Globus pallidus (tissue), 1 donor: ENCODE measurements at places on chromosomes 12 and 14.
A peak's percentile ranks its signal among the peaks of the same experiment; 100 is the strongest.

- DNase-seq: peak; percentile 84
These were observed 34.7 kb downstream of the TBX5 start for GRCh38 chr12:114371250-114371649.

- no peak for DNase-seq
These were observed 1.7 kb downstream of the PRMT8 start for GRCh38 chr12:3492793-3493042.

GRCh38 chr12:101854747-101855146 is 22.6 kb upstream of the DRAM1 start:
- no peak for DNase-seq

DNA sequence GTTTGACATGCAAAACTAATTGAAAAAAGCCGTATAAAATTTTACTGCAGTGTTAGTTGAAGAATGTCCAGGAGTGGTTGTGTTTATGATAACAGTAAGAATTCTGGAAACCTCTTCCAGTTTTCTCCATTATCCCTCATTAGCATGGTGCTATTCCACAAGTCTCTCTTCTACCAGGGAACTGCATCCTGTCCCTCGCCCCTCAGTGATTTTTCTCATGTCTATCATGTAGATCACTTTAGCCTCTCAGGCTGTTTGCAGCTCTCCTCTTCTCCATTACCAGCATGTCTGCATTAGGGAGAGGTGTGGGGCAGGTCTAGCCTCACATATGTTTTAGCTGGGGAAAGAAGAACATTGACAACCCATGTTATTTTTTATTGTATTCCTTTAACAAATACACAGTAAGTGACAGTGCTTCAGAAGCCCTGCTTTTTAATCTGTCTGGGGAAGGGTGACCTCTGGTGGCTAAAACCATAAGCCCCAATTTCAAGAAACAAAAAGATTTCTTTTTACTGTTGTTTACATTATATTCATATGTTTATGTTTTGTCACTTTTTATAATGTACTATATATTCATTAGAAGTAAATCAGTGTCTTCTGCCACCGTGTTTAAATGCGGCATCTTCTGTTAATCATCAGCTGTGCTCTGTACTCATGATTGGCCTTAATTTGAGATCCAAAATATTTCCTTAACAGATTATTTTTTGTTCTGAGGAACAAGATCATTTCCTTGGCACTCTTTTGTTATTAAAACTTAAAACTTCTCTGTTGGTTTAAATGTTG is 70.7 kb downstream of the RASSF8 start:
- DNase-seq: peak; percentile 75

GRCh38 chr12:81146228-81147225 is 68.6 kb downstream of the ACSS3 start:
- no peak for DNase-seq

- DNase-seq: no peak
These were observed 20.5 kb upstream of the GPR132 start for GRCh38 chr14:105085766-105086165.

DNA sequence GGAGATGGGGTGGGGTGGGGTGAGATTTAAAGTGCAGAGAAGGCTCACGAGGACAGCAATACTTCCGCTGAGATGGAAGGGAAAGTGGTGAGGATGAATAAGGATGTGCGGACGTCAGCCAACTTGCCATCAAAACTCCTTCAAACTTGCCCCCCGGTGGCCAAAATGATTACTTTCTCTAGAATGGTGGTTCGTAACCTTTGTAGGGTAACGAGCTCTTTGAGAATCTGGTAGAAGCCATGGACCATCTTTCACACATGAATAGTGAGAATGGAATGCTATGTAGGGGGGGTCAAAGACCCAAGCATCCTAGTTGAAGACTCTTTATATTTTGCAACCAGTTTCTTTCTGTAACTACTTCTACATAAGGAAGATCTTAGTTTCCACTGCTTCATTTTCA is 245.9 kb upstream of the DDHD1 start:
- DNase-seq: no peak

DNA sequence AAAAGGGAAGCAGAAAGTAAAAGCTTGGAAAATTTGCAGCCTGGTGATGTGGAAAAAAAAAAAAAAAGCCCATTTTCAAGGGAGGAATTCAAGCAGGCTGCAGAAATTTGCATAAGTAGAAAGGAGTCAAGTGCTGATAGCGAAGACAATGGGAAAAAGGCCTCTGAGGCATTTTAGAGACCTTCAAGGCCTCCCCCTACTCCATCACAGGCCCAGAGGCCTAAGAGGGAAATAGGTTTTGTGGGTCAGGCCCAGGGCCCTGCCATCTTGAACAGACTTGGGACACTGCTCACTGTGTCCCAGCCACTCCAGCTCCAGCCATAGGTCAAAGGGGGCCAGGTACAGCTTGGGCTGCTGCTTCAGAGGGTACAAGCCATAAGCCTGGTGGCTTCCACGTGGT is 13.8 kb upstream of the PRKD1 start:
- DNase-seq: no peak

- no peak for DNase-seq
These were observed 25.5 kb downstream of the EP400 start for GRCh38 chr12:131975228-131975627.

- no peak for DNase-seq
These were observed 596.8 kb downstream of the SOX5 start for GRCh38 chr12:23352670-23353069.
